Activated T-cell treated with anti-CD3 and anti-CD28 coated beads for 48 hours (primary cell): ENCODE measurements at places on chromosomes 3 and 15.

- DNase-seq, result no peak
Measured at GRCh38 chr3:197801891-197802778, 11.1 kb downstream of the LRCH3 start.

GRCh38 chr15:83653639-83654378 is at the start of gene ADAMTSL3:
TSS of gene ADAMTSL3 (plus strand) at chr15:83654123. CDS start at chr15:83655762, 1,639 bp downstream.
- no peak for DNase-seq

- no peak for DNase-seq
Measured at GRCh38 chr15:62782071-62782841, 260.3 kb upstream of the TPM1 start.

DNA sequence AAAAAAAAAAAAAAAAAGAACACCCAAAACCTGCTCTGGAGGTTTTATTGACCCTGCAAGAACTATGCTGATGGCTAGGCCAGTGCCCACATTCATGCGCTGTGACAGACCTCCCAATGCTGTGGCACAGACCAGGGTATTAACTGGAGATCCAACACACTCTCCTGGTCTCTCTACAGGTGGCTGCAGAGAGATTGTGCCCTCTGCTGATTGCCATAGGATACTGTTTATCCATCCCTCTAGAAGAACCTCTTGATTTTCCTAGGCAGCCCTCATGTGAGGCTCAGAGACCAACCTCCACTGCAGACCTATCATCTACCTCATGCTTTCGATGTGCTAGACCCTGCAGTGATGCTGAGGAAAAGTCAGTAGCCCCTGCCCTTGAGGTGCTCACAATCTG is 125.5 kb upstream of the TRIM42 start:
- no peak for DNase-seq

DNA sequence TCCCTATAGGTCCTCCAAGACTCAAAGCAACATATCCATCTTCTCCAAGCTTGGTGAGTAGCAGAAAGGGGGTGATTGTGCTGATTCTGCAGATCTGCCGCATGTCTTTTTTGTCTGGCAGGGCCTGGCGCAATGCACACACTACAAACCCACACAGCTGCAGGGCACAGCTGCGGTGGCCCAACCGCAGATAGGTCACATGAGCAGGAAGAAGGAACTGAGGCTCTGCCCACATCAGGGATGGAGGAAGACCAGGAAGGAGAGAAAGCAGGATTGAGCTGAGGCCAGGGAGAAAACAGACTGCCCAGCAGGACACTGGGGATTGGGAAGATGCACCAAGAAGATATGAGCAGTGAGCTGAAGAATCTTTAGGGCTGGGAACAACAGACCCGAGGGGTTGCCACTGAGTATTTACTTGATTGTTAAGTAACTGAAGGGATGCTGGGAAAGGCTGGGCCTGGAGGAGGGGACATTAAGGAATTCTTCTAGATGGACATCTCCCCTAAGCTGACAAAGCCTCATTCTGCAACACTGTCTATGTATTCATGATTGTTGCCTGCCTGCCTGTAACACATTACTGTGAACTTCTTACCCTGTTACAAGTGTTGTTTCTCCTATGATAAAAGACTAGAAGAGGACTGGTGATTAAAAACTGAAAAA is 126.7 kb downstream of the MYLK start:
- no peak for DNase-seq

DNA sequence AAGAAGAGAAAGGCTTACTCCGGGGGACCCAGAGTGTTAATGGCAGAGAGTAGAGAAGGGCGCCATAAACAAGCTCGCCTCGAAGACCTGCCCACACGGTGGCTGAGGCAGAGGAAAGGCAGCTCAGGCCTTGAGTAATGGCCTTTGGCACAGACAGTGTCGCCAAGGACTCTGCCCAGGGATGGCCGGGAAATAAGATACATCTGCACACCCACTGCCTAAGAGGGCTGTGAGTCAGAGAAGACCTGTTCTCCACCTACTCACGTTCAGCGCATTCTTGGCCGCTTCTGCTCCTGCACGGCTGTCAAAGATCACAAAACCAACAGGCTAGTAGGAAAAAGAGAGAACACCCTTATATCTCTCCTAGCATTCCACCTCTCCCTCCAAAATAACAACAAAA is 26.2 kb downstream of the RBPMS2 start:
- DNase-seq, result no peak

- DNase-seq, result no peak
Measured at GRCh38 chr3:71702131-71703024, 22.8 kb downstream of the EIF4E3 start.

- no peak for DNase-seq
Measured at GRCh38 chr15:62572797-62573196, 407.7 kb upstream of the C2CD4B start.

DNA sequence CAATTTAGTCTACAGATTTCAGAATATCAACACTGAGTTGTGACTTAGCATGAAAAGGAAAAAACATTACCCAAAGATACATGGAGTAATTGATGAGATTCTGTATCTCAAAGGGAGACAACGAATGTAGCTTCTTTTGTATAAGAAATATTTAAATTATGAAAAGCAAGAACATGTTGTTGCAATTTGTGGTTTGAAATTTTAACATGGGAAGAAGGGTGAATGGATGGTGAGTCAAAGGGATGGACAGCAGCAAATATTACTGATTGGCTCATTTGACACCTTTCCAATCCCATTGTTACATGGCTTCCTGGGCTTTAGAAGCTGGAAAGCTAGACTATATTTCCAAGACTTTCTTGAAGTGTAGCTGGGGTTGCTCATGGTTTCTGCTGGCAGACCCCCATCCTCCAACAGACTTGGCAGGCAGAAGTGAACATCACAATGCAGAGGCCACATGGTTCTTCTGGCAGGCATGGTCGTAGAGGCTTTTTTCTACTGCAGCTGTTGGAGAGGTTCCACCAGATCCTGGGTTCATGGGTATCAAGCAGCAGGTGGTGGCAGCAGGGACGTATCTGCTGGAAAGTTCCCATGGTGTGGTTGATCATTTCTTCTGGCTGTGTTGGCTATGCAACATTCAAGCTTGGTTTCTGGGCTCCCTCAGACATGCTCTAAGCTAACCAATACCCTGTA is 47.2 kb upstream of the KPNA4 start:
- no peak for DNase-seq

DNA sequence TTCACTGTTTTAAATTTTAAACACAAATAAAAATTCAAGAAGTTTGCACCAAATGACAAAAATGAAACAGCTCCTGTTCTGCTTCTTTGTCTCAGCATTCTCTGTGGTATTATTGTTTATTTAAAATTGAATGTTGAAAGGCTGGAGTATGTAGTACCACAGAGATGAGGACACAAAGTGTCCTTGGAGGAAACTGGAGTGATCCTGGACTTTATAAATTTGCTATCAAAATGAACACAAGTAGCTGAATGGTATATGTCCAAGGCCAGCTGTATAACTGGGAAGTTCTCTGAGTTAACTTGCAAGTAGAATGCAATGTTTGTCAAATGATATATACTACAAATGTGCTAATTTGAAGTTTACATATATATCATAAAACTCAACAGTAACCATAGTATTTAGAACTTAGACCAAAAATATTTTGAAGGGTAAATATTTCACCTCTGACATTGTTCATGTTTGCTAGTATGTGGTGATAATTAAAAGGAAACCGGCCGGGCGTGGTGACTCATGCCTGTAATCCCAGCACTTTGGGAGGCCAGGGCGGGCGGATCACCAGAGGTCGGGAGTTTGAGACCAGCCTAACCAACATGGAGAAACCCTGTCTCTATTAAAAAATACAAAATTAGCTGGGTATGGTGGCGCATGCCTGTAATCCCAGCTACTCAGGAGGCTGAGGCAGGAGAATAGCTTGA is 12.3 kb downstream of the BTLA start:
- no peak for DNase-seq

DNA sequence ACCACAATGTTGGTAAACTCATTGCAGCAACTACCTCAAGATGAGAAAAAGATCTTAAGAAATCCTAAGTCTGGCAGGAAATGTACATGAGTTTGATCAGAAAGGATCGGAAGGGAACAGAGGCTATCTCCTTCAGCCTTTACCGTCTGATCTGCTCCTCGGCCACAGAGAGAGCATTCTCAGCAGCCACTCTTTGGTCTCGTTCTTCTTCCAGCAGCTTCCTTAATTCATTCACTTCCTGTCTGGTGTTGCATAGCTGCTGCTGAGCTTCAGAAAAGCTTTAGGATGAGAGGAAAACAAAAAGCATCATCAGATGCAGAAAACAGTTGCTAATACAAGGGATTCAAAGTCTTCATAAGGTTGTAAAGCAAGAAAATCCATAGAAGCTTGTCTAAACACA is 6.6 kb upstream of the HCLS1 start:
- DNase-seq, result no peak

DNA sequence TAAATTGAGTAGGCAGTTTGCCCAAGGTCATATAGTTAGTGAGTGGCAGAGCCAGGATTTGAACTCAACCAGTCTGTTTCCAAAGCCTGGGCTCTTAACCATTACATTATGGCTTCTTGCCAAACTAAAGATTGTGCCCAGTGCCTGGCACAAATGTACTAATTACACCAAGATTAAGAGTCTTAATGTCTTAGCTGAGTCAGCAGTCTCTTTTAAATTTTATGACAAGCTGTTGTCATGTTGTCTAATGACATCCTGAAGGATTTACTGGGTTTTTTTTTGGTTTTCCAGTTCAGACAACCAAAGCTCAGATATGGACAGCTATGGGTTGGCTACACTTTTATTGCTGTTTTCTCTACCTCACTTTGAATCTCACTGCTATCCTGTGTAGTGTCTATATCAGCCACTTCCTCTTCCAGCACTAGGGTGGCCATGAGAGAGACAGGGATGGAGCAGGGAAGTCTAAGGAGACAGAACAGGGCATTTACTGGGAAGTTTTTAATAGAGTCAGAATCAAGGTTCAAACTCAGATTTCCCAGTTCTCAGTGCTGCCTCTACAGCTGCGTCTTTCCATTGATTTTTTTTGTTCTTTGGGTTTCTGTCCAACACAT is 10.5 kb downstream of the FBXL2 start:
- no peak for DNase-seq

DNA sequence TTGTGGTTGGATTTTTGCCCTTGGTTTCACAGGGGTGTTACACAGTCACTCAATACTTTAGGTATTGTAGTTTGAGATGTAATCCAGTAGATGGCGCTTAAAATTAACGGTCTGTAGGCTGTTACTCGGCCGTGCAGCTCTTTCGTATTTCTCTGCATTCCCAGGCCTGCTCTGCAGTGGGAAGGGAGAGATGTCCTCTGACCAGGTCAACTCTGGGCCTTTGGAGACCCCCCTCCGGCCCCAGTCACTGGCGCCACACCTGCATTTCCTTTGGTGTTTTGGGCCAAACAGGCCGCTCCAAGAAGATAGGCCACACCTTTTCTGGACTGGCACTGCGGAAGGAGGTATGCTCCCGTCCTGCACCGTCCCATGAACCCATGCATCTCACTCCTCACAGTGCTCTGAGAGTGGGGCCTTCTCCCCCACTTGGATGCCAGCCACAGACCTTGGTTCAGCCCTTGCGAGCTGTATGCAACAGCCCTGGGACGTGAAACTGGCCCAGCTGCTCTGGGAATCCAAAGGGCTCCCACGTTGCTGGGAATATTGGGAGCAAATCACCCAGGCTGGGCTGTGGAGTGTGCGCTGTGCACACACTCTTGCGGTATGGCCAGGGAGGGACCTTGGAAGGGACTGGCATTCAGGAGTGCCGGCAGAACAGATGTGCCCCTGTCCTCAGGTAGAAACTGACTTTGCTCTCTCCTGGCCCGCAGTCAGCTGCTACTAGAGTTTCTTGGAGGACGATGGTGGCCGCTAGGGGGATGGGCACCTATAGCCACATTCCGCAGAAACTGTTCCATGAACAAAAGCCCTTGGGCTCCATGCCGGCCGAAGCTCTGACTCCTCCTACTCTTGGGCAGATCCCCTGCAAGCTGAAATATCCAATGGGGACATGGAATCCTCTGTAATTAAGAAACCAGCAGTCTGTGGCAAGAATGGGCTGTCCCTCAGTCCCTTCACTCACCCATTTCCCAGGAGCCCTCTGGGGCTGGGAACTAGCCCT is 410.5 kb upstream of the CADM2 start:
- DNase-seq, result no peak

- no peak for DNase-seq
Measured at GRCh38 chr3:48762816-48763215, 45.8 kb upstream of the IP6K2 start.
